Suprapubic skin (tissue), 4 donors: ENCODE measurements at places on chromosomes 13 and 19. TPM values are rescaled to one million over a fixed set of nuclear protein-coding genes. Genes with fewer than 3 reads are reported as not detected.

DNA sequence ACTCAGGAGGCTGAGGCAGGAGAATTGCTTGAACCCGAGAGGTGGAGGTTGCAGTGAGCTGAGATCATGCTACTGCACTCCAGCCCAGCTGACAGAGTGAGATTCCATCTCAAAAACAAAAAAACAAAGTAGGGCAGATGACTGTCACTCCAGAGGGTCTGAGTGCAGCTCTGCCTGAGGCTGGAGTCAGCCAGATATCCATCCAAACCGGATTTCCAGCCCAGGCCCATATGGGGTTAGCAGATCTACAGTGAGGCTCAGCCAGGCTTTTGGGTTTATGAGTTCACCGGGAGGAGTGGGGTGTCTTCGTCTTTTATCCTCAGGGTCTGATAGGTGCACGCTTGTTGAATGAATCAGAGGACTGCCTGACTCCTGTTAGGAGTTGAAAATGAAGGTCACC is 19.0 kb downstream of the LAMP1 start:
- no peak for DNase-seq

GRCh38 chr19:57706346-57706745 is 2.7 kb downstream of the ZNF154 start:
- DNase-seq, result no peak

- no peak for DNase-seq
Observed at GRCh38 chr13:26716984-26717383, 43.6 kb downstream of the GPR12 start.

GRCh38 chr19:45118106-45118505 is 25.1 kb downstream of the PPP1R37 start:
- no peak for DNase-seq

Gene LAMP1
- 255 TPM for total RNA-seq
